ENCODE measurements at places on chromosomes 1 and 21.
A peak's percentile ranks its signal among the peaks of the same experiment; 100 is the strongest.

DNA sequence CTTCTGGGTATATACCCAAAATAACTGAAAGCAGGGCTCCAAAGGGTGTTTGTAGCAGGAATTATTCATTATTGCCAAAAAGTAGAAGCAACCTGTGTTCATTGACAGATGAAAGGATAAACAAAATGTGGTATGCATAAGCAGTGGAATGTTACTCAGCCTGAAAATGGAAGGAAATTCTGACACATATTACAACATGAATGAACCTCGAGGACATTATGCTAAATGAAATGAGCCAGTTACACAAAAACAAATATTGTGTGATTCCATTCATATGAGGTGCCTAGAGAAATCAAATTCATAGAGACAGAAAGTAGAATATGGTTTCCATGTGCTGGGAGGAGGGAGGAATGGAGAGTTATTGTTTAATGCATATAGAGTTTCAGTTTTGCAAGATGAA is 86.3 kb upstream of the ARTN start:
- no peak for DNase-seq

DNA sequence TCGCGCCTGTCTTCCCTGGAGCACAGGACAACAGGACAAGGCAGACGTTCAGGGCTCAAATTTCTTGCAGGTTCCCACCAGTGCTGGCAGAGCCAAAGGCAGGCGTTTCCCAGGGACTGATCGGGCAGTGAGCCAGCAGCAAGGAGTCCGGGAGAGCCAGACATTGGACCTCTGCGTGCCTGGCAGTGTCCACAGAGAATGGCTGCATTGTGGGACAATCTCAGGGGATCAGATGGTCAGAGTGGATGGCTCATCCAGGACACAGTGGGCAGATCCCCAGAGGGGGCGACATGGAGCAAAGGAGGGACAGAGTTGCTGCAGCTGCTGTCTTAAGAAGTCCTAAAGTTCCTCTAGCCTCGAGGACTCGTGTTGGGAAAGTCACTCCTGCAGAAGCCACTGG is 4.6 kb downstream of the TMEM63A start:
- DNase-seq = peak; percentile 49

- peak; percentile 75 for DNase-seq
Observed at GRCh38 chr1:63615768-63616420, 22.7 kb downstream of the PGM1 start.

- DNase-seq = peak; percentile 85
Observed at GRCh38 chr1:41537788-41538351, 53.4 kb upstream of the EDN2 start.

DNA sequence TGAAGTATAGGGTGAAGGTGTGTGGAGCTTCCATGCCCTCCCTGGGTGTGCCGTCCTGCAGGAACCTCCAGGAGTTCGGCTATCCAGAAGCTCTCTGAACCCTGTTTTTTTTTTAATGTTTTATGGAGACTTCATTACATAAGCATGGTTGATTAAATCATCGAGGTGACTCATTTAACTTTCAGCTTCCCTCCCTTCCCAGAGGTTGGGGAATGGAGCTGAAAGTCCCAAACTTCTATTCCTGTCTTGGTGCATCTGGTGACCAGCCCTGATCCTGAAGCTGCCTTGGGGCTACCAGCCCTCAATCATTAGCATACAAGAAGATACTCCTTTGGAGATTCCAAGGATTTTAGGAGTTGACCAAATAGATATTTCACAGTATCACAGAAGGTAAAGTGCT is 9.5 kb downstream of the RRP15 start:
- no peak for DNase-seq

DNA sequence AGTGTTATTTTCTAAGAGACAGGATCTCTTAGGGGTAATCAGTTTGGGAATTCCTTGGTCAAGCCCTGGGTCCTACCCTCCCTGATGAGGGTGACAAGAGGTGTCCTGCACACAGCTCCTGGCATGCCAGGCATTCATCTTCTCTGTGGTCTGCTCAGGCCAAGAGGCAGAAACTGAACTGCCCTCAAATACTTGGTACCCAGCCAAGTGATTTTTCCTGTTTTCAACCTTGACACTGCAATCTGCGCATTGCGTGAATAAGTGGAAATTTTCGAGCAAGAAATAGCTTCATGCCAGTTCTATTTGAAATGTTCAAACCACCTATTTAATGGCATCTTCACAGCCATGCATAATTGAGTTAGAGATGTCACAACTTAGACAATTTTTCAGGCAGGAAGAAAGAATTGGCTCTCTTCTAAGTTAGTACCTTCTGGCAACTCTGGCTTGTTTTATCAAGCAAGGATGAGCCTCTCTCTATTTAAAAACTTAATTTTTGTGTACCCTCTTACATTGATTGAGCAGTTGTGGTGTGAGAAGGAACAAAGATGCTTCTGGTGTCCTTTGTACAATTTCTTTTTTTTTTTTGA is 27.0 kb downstream of the DNM3 start:
- no peak for DNase-seq

- no peak for DNase-seq
Observed at GRCh38 chr1:59926381-59927123, at the start of gene CYP2J2. TSS of gene CYP2J2 (minus strand) at chr1:59926773. CDS start at chr1:59926746, 27 bp downstream.

- DNase-seq = no peak
Observed at GRCh38 chr1:58136387-58136786, 410.1 kb downstream of the OMA1 start.

DNA sequence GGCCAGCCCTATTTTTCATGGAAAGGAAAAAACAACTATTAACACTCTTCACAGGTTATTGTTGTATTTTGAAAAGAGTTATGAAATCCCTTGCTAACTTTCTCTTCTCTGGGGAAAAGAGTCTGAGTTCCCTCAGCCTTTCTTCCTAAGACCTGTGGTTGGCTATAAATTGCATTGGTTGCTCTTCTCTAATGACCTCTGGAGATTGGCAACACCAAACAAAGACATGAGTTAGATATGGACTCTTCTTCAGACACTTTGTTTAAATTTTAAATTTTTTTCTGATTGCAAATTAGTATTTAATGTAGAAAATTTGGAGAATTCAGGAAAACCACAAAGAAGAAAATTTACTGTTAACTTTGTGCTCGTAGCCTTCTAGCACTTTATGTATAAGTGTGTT is 275.7 kb downstream of the PBX1 start:
- no peak for DNase-seq

- DNase-seq = peak; percentile 93
Observed at GRCh38 chr1:162541619-162542141, 19.8 kb upstream of the UAP1 start.

DNA sequence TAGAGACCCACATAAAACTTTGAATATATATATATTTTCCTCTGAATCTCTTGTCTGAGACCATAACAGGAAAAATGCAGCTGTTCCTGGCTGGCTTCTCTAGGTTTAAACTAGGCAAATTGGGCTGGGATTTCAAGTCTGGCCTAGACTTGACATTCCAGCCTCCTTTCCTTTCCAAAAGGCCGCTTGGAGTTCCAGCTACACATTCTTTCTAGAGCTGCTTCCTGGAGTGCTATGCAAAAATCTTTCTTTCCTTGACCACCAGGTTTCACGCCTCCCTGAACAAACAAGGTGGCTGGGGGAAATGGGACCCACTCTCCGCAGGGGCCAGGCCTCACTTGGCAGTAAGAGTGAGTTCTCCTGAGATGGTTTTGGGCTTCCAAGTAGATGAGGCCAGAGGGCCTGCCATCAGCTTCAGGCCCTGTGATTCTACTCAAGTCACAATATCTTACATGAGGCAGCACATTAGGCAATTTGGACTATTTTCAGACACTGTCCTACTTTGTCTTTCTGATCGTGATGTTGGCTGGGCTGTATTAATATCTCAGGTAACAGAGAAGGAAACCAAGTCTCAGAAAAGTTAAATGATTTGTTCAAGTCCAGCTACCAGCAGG is 102.4 kb downstream of the FAM78B start:
- DNase-seq = no peak

DNA sequence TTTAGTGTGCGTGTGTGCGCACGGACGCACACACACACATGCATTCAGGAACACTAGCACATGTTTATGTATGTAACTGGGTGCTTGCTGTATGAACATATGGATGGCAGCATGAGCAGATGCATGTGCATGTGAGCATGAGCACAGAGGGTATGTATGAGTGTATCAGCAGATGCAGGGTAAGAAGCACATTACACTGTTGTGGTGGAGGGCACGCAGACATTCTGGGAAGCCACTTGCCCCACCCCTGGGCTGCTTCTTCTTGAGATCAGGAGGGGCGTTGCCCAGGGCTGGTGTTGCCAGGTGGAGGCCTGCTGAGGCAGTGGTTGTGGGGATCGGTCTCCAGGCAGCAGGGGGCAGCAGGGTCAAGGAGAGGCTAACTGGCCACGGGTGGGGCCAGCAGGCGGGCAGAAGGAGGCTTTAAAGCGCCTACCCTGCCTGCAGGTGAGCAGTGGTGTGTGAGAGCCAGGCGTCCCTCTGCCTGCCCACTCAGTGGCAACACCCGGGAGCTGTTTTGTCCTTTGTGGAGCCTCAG is 3.9 kb upstream of the P3R3URF start:
- no peak for DNase-seq

- DNase-seq = no peak
Observed at GRCh38 chr21:29102791-29103257, 27.6 kb upstream of the MAP3K7CL start.

GRCh38 chr1:5901841-5902240 is 90.4 kb downstream of the NPHP4 start:
- no peak for DNase-seq

DNA sequence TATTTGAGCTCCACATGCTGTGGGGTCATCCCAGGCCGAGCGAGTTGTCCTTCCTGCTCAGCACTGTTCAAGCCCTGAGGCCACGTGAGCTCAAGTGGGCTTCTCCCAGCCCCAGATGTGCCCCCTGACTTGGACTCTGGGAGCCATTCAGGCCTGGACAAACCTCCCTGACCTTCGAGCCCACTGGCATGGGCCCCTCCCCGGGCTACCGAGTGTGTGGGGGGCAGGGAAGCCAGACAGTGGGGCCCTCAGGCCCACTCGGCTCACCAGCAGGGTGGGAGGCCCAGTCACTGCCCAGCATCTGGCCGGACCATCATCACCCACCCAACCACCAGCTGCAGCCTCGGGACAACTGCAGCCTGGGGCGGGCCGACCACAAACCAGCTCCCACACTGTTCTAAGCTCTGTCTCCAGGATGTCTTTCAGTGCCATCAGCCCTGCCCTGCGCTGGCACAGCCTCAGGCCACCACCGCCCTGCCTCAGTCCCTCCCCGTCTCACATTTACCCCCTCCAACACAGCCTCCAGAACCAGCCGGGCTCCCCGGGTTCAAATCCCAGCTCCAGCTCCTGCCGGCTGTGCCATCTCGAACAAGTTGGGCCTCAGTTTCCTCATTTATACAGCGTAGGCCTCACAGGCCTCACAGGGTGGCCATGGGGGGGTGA is 20.9 kb upstream of the PLEKHG5 start:
- DNase-seq = no peak

GRCh38 chr1:56627636-56628039 is 17.5 kb upstream of the PRKAA2 start:
- peak; percentile 39 for DNase-seq

DNA sequence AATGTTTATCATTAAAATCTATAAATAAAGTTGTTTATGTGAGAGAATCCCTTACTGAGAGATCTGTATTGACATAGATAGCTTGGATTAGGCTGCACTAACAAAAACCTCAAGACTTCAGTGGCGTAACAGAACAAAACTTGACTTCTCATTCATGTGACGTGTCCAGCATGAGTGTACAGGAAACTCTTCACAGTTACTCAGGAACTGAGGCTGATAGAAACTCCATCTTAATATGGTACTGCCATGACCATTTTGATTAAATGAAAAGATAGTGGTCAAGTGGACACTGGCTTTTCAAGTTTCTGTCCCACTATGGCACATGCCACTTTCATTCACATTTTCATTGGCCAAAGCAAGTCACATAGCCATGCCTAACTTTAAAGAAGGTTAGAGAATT is 3.7 kb downstream of the ST3GAL3 start:
- peak; percentile 88 for DNase-seq

DNA sequence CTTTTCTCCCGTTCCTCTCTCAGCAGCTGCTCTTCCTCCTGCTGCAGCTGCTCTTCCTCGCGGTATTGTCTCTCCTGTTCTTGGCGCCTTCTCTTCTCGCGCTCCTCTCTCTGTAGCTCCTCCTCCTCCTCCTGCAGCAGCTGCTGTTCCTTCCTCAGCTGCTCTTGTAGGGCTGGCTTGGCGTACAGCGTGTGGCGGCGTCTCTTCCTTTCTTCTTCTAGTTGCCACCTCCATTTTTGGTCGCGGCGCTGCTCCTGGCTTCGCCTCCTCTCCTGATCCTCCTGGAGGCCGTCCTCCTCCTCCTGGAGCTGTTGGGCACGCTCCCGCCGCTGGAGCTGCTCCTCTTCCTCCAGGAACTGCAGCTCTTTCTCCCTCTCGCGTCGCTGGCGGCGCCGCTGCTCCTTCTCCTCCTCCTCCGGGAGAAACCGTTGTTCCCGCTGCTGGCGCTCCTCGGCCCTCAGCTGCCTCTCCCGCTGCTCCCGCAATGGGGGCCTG is 4.8 kb downstream of the TCHH start:
- DNase-seq = peak; percentile 27

Data from brain microvascular endothelial cell (primary cell).